ENCODE measurements at places on chromosomes 11 and 22.
A peak's percentile ranks its signal among the peaks of the same experiment; 100 is the strongest.

GRCh38 chr22:49099496-49100124, 728.1 kb downstream of the BRD1 start:
- no peaks in the 10 kb centered on the region for H3K36me3 ChIP-seq
- H3K4me3 ChIP-seq, result no peak overlapping the region
- peaks cover 4% of the 10 kb centered on the region for H3K27me3 ChIP-seq
- H3K4me1 ChIP-seq, result no peaks in the 10 kb centered on the region
- H3K27ac ChIP-seq, result no peak overlapping the region
- no peak for DNase-seq

DNA sequence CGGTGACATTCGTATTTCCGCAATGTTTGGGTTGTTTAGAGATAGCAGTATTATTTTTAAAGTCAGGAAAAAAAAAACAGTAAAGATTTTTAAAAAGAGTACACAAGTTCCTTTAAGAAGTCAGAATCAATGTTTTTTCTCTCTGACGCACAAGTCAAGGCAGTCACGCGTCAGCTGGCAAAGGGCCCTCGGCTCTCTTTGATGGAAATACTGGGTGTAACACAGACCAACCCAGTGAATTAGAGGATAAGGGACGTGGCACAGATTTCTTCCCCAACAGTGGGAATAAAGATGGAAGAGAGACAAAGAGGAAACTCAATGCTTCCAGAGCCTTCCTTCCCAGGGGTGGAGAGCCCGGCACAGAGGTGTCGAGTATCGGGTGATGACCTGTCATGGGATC, 13.4 kb downstream of the ASCC2 start:
- no peaks in the 10 kb centered on the region for H3K27me3 ChIP-seq
- no peak overlapping the region for H3K27ac ChIP-seq
- DNase-seq, result peak; percentile 92
- H3K4me1 ChIP-seq, result peaks cover 19% of the 10 kb centered on the region
- H3K36me3 ChIP-seq, result peaks cover 50% of the 10 kb centered on the region

- no peak overlapping the region for H3K27ac ChIP-seq
- no peaks in the 10 kb centered on the region for H3K4me1 ChIP-seq
- H3K27me3 ChIP-seq, result no peaks in the 10 kb centered on the region
- no peaks in the 10 kb centered on the region for H3K36me3 ChIP-seq
Measured at GRCh38 chr11:69524291-69524882, 42.9 kb downstream of the LINC01488 start.

DNA sequence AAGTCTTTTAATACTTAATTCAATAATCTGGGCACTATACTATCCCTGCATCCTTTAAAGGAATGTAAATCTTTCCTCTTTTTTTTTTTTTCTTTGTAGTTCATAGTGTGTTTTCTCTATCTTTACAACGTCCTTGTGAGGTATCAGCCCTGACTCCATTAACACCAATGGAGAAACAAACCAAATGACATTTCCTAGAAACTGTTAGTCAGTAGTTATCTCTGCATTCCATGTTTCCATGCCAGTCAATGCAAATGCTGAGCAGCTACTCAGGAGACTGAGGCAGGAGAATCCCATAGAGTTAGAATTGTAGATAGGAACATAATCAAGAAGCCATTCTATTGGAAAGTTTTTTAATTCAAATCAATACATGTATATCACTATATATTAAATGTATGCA, 182.2 kb downstream of the ARHGAP42 start:
- no peak overlapping the region for H3K27ac ChIP-seq
- no peaks in the 10 kb centered on the region for H3K4me1 ChIP-seq
- no peak for DNase-seq
- H3K36me3 ChIP-seq, result no peaks in the 10 kb centered on the region

GRCh38 chr22:37197451-37198257, 9.6 kb upstream of the C1QTNF6 start:
- H3K4me1 ChIP-seq, result peaks cover 50% of the 10 kb centered on the region
- no peaks in the 10 kb centered on the region for H3K36me3 ChIP-seq
- H3K27ac ChIP-seq, result peak overlapping the region; percentile 98
- no peaks in the 10 kb centered on the region for H3K27me3 ChIP-seq
- DNase-seq, result peak; percentile 88

GRCh38 chr11:32396991-32397390, 38.3 kb downstream of the WT1 start:
- H3K4me3 ChIP-seq, result no peak overlapping the region
- H3K27ac ChIP-seq, result no peak overlapping the region
- H3K36me3 ChIP-seq, result no peaks in the 10 kb centered on the region
- H3K4me1 ChIP-seq, result no peaks in the 10 kb centered on the region
- no peak for DNase-seq

GRCh38 chr11:18699848-18700261, 1.3 kb downstream of the TMEM86A start:
- no peak for DNase-seq
- H3K27ac ChIP-seq, result peak overlapping the region; percentile 86
- no peak overlapping the region for H3K4me3 ChIP-seq
- H3K36me3 ChIP-seq, result peaks cover 9% of the 10 kb centered on the region
- H3K27me3 ChIP-seq, result no peaks in the 10 kb centered on the region

GRCh38 chr22:46093796-46094195, 56.5 kb upstream of the PPARA start:
- peak overlapping the region; percentile 97 for H3K27ac ChIP-seq
- no peak overlapping the region for H3K4me3 ChIP-seq
- peaks cover 4% of the 10 kb centered on the region for H3K4me1 ChIP-seq
- peaks cover 44% of the 10 kb centered on the region for H3K36me3 ChIP-seq
- no peaks in the 10 kb centered on the region for H3K27me3 ChIP-seq
- DNase-seq, result no peak

DNA sequence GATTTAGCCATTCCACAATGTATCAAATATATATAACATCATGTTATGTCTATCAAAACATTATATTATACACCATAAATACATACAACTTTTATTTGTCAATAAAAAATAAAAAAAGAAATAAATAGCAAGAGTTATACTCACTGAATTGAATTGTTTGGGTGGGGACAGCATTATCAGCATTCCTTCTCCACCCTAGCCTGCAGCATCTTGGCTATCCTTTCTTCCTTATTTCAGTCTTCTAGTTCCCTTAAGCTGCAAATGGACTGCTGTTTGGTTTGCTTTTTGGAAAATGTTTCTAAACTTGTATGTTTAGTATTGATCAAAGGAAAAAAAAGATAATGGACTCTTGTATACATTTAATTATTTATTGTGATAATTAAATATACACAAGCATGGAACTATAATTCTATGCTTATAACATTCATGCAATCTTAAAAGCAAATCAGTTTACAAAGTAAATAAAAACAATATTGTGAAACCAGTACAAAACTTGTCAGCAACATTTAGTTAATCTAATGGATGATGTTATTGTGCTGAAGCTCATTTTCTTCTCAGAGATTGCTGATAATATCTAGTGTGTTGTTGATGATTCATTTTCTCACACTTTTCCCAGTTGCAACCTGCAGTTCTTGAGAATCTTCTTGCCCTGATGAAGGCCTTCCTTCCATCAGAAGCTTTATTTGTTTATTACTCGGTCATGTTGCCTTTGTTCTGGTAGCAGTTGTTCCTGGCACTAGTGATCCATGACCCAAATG, 5.0 kb downstream of the ARHGAP42 start:
- no peak overlapping the region for H3K4me3 ChIP-seq
- no peak overlapping the region for H3K27ac ChIP-seq
- no peak for DNase-seq
- no peaks in the 10 kb centered on the region for H3K36me3 ChIP-seq

DNA sequence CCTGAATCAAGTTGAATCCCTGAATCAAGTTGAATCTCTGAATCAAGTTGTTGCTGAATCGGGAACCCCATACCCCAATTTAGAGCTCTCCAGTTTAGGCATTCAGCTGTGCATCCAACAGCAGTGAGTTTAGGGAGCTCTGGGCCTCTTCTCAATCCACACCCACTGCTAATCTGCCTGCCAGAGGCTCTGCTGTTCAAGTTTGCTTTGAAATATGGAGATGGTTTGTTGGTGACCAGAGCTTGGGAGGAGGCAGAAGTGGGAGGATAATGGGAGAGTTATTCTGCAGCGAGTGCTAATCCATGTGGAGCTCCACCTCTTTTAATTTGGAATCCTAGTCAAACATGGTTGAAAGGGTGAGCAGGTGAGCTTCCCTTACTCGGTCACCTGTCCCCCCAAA, 22.4 kb downstream of the EHF start:
- H3K4me3 ChIP-seq, result no peak overlapping the region
- H3K27ac ChIP-seq, result no peak overlapping the region
- DNase-seq, result no peak
- H3K36me3 ChIP-seq, result no peaks in the 10 kb centered on the region
- H3K4me1 ChIP-seq, result no peaks in the 10 kb centered on the region
- H3K27me3 ChIP-seq, result no peaks in the 10 kb centered on the region

DNA sequence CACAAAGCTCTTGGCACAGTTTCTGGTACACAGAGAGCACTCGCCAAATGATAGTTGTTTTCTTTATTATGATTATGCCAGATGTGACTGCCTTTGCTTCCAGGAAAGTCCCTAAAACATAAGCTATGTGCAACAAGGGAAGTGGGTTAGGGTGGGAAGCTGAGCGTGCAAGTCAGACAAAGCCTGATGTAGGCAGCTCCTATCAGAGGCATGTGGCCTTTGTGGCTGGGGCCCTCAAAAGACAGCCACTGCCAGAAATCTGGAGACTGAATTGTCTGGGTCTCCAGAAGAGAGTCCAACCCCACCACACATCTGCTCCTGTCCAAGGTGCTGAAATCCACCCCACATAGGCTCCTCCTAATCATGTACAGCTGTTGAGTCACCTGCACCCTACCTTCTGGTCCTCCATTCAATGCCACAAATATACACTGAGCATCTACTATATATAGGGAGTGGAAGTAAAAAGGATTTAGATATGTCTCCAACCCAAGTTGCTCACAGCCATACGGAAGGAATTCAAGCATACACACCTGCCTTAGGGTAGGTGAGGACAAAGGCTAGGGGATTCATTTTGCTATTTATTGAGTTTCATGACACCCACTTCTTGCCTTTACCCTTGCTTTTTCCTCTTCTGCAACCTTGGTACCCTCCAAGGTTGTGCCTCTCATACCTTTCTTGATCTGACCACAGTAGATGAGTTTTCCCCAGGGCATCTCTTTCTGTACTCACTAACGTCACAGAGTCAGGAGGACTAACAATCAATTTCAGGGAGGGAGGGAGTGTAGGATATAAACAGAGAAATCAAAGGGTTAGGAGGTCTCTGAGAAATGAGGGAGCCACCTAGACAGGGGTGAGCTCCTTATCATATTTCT, 12.4 kb downstream of the SEC14L3 start:
- no peak overlapping the region for H3K27ac ChIP-seq
- no peak overlapping the region for H3K4me3 ChIP-seq
- H3K36me3 ChIP-seq, result no peaks in the 10 kb centered on the region
- DNase-seq, result no peak
- H3K4me1 ChIP-seq, result no peaks in the 10 kb centered on the region

DNA sequence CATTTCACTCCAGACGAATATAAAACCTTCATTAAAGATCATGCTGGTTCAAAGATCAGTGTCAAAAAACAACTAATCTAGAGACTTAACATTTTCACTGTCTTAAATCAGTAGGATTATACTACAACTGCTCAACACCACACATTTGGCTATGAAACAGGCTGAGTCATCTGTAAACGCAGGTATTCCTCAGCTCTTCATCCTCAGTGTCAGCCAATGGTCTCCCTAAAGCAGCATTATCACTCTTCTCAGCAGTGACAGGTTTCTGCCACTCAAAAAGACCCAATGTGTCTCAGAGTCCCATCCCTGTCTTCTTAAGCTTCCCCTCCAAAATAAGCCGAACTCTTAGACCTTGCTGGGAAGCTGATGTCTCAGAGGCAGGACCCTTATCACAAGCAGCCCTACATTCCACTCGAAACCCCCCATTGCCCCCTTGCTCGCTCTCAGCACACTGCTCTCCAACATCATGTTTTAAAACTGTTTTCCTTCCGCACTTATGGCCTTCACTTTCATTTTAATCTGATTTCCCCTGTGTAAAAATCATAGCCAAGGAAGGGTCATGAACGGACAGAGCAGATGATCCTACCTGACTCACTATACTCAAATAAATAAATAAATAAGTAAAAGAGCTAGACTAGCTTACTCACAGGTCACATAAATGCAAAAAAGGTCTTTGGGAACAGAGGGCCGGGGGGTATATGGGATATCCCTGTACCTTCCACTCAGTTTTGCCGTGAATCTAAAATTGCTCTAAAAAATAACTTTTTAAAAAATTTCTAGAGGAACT, 23.0 kb downstream of the CDON start:
- H3K27me3 ChIP-seq, result no peaks in the 10 kb centered on the region
- H3K27ac ChIP-seq, result no peak overlapping the region
- no peak overlapping the region for H3K4me3 ChIP-seq
- H3K36me3 ChIP-seq, result no peaks in the 10 kb centered on the region

DNA sequence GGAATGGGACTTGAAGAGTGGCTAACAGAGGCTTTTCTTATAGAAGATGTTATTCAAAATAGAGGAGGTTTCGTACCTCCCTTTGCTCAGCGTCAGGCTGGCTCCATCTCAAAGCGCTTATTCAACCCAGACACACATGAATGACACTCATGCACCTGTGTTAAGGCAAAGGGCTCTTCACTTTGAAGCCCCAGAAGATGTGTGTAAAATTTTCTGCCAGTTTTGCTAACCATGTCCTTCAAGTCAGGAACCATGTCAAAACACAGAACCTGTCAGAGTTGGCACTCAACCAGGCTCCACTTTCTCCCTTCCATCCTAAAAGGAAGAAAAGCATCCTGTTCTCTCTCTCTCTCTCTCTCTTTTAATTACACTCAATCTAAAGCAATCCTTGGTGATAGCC, 352.8 kb upstream of the NARS2 start:
- no peak for DNase-seq
- H3K36me3 ChIP-seq, result no peaks in the 10 kb centered on the region
- H3K27me3 ChIP-seq, result no peaks in the 10 kb centered on the region
- H3K4me1 ChIP-seq, result no peaks in the 10 kb centered on the region
- H3K27ac ChIP-seq, result no peak overlapping the region
- no peak overlapping the region for H3K4me3 ChIP-seq

- no peak overlapping the region for H3K4me3 ChIP-seq
- no peaks in the 10 kb centered on the region for H3K27me3 ChIP-seq
- no peaks in the 10 kb centered on the region for H3K36me3 ChIP-seq
- DNase-seq, result peak; percentile 58
- peaks cover 12% of the 10 kb centered on the region for H3K4me1 ChIP-seq
Measured at GRCh38 chr11:134584706-134585445, 172.8 kb upstream of the B3GAT1 start.

DNA sequence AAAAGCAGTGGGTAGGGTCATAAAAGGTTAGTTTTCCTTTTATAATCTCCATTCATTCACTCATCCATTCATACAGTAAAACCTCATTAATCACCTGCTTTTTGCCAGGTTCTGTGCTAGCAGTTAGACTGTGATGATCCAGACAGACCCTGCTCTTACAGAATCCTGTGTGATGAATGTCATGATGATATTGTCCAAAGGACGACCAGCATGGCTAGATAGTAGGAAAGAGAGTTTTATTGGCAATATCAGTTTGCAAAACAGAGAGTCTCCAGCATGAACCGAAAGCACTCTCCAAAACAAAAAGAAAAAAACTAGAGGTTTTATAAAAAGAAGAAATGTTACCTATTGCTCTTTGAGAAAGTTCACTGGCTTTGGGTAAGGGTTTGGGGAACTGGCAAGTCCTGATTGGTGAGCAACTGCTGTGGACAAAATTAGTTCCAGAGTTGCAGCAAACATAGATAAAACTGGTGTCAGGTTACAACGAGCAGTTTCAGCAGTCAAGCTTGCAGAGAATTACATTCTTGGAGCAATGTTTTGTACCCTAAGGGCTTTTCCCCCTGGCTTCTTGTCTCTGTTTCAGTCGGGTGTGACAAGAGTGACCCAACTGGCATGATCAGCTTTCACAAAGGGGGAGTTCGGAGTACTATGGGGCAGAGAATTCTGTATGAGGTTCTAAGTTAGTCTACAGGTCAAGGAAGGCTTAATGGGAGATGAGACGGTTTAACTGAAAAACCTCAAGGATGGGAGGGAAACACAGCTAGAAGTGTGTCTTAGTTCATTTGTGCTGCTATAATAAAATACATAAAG, 58.3 kb downstream of the HSD17B12 start:
- H3K4me3 ChIP-seq, result no peak overlapping the region
- no peaks in the 10 kb centered on the region for H3K4me1 ChIP-seq
- DNase-seq, result no peak
- peak overlapping the region; percentile 70 for H3K27ac ChIP-seq
- peaks cover 8% of the 10 kb centered on the region for H3K36me3 ChIP-seq

Measured in right atrium auricular region (tissue), 2 donors.